ENCODE measurements at places on chromosomes 5 and 9.
A peak's percentile ranks its signal among the peaks of the same experiment; 100 is the strongest.

GRCh38 chr9:7976167-7976755 is 176.7 kb upstream of the DMAC1 start:
- DNase-seq = no peak

DNA sequence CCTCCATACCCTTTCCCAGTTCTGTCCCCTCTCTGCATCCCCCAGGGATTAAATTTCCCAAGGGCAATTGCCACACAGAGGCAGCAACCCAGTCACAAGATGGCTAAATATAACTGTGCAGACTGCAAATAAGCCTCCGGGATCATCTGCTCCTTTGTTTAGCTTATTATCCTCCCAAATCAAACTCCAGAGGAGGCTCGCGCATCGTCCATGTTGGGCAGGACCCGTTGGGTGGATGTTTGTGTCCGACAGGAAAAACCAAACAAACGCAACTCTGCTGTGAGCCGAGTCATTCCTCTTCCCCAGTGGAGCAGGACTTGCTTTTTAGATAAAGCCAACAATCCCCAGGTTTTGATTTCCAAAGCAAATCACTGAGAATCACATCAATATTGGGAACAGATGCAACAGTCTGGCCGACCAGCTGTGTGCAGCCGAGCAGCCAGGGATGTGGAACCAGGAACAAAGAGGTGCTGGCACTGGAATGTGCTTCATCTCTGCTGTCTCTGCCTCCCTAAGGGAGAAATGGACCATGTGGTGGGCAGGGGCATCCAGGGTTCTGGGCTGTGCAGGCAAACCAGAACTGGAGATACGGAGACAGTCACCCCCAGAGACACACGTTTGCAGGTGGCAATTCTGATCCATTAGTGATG is 89.8 kb downstream of the PTTG1 start:
- no peak for DNase-seq

DNA sequence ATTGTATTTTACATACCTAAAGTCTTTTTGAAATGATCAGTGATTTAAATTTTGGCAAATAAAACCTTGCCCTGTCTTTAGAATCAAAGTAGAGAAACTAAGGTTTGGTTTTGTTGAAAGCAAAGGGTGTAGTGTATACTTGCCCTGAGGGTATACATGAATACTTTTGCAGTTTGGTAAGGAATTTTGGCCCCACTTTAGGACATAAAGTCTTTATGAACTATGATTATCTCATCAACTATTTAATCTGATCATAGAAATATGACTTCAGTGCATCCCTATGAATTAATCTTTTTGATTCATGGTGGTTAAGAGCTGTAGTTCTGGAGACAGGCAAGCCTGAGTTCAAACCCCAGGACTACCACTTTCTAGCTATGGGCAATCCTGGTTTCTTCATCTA is 17.7 kb downstream of the RAD1 start:
- DNase-seq = no peak

GRCh38 chr9:112378328-112379176 is 1.4 kb upstream of the HSDL2 start:
- DNase-seq = no peak

- DNase-seq = no peak
Observed at GRCh38 chr5:88119535-88120125, 149.0 kb downstream of the TMEM161B start.

GRCh38 chr9:38079461-38080031 is 10.5 kb upstream of the SHB start:
- DNase-seq = no peak

DNA sequence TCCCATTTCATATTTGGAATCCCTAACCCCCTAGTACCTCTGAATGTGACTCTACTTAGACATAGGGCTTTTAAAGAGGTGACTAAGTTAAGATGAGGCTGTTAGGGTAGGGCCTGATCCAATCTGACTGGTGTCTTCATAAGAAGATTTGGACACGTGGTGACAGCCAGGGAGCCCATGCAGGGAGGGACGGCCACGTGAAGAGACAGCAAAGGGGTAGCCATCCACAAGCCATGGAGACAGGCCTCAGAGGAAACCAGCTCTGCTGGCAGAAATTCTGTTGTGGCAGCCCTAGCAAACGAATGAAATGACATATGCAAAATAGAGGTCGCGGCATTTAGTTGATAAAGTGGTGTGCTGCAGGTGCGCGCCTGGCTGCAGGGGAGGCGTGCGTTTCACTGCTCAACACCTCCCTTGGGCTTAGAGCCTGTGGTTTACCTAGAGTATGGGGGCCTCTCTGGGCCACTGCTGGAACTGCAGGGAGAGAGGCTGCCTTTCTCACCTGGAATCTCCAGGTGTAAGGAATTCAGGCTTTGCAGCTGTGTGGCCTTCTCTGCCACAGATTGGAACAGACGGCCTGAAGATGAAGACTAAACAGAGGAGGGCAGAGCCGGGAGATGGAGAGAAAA is 7.1 kb upstream of the AFAP1L1 start:
- DNase-seq = no peak

GRCh38 chr9:20805766-20806165 is 121.7 kb downstream of the FOCAD start:
- DNase-seq = no peak

DNA sequence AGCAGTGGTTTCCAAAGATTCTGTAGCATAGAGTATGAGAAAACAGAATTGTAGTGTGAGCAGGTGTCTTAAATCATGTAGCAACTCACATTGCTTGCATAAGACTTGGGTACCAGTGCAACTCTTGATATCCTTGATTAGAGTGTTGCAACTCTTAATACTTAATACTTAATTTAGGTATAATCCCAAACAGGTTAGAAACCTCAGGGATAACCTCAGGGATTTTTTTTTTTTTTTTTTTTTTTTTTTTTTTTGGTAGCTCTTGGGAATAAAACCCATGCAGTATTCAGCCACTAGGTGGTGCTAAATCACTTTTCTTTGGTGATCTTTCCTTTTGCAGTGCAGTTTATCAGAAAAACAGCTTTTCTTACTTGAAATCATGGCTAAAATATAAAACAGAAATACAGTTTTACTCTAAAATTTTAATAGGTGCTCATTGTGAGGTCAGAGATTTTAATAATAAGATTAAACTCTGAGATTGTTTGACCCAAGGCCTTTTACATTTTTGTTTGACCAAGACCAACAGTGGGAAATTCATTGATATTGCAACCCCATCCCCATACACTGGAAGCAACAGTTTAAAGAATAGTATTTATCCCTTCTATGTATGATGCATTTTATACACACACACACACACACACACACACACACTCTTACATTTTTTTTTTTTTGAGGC is 55.3 kb downstream of the ERAP1 start:
- no peak for DNase-seq

- DNase-seq = no peak
Observed at GRCh38 chr5:114312658-114313057, 49.2 kb upstream of the KCNN2 start.

DNA sequence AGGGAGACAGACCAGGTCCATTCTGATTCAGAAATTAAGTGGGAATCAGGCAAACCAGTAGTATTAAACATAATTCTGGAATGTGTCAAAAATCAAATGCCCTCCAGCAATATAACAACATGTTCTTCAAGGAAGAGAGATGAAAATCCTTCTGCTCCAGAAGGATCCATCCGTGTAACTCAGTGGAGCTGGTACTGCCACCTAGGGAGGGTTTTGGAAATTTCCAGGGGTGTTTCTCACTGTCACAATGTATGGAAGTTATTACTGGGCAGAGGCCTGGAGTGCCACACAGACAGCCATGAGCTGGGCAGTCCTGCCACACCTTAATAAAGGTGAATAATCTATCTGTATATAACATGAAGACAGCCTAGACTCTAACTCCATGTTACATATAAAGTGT is 87.5 kb downstream of the TTLL11 start:
- peak; percentile 36 for DNase-seq

GRCh38 chr5:151670083-151670686 is 16.5 kb downstream of the SPARC start:
- DNase-seq = no peak

GRCh38 chr9:116282597-116282996 is 129.0 kb downstream of the PAPPA start:
- DNase-seq = no peak

- no peak for DNase-seq
Observed at GRCh38 chr5:7330256-7330655, 65.7 kb upstream of the ADCY2 start.

DNA sequence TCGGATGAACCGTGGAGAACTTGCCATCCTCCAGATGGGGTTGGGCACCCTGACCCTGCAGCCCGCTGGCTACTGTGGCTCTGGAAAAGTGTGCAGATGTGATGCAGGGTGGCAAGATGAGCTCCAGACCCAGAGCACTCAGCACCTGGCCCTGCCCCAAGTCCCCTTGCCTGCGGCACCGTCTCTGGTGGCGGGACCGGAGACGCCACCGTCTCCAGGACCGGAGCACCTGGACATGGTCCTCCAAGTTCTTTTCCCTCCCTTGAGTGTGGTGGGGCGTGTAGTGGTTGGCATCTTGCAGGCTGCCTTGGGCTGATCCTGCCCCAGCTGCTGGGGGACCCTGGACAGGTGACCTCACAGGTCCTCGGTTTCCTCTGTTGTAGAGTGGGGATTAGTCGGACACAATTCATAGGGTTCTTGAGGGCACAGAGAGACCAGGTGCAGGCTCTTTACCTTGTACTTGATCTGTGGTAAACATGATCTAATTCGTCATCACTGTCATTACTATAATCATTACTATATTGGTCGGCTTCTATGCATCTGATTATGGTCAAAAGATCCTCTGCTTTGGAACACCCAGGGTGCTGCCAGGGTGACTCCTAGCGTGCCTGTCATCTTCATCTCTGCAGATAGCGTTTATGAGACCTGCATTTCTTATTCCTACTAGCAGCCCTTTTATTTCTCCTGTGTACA is 83.5 kb downstream of the COL5A1 start:
- DNase-seq = no peak

- no peak for DNase-seq
Observed at GRCh38 chr5:73496984-73497457, 1.2 kb upstream of the BTF3 start.

DNA sequence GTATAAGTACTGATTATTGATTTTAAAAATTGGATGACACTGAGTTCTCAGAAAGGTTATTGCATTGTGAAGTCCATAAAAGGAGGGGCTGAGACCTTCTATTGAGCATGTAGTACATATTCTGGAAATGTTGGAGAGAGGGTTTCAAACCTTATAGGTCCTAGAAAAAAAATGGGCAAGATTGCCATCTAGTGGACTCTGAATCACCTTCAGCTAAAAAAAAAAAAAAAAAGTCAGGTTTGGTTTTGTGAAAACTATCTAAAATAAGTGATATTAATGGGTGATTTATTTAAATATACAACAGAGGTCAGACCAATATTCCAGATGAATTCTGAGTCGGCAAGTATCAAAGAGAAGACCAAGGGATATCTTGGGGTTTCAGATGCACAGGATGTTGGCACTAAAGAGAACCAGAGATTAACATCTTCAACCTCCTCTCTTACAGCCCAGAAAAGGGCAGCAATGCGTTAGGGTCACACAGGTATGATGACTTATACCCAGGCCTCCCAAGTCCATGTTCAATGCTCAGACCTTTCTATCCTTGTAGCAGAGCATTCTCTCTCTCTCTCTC is 109.8 kb upstream of the NMUR2 start:
- DNase-seq = no peak

DNA sequence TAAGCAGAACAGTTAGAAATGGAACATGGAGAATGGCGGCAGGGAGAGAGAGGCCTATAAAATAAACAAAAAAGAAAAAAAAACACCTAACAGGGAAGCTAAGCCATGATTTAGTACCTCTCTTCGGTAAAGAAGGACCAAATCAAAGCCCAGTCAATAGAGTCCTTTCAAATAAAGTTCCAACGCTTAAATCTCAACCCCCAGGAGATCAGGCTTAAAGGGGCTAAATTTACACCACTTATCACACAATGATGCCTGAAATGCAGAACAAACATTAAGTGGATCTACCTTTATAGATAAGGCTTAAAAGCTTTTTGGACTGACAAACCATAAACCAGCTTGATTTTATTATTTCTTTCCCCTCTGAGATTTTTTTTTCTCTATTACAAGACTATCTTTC is 66.3 kb downstream of the PRELID2 start:
- no peak for DNase-seq

GRCh38 chr9:110157823-110158664 is 49.9 kb downstream of the C9orf152 start:
- no peak for DNase-seq

DNA sequence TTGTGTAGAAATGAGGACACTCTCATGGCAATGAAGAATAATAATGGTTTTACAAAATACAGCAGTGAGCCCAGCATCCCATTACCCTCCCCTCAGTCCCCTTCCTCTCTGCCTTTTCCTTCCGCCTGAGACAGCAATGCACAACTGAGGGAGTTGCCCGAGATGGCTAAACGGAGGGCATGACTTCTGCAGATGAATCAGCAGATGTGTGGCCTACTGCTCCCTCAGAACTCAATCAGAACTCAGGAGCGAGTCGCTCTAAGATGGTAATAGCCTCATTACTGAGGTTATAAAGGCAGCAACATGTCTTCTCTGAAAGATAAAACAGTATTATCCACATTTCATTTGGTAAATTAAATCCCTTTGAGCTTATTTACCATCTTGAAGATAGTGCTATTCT is 326.6 kb downstream of the ENC1 start:
- DNase-seq = no peak

DNA sequence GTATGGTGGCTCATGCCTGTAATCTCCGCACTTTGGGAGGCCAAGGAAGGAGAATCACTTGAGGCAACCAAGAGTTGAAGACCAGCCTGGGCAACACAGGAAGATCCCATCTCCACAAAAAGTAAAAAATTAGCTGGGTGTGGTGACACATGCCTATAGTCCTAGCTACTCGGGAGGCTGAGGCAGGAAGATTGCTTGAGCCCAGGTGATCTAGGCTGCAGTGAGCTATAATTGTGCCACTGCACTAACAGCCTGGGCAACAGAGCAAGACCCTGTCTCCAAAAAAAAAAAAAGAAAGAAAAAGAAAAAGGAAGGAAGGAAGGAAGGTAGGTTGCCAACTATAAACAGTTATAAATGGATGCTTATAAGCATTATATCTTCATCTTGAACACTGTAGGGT is 51.0 kb downstream of the RFX3 start:
- no peak for DNase-seq

DNA sequence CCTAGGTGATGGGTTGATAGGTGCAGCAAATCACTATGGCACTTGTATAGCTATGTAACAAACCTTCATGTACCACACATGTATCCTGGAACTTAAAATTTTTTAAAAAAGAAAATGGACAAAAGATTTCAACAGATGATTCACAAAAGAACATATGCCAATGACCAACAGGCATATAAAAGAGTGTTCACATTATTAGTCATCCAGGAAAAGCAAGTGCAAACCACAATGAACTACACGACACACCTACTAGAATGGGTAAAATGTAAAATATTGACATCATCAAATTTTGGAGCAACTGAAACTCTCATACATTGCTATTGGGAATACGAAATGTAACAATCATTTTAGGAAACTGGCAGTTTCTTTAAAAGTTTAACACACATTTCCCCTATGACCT is 109.9 kb downstream of the YIPF5 start:
- no peak for DNase-seq

DNA sequence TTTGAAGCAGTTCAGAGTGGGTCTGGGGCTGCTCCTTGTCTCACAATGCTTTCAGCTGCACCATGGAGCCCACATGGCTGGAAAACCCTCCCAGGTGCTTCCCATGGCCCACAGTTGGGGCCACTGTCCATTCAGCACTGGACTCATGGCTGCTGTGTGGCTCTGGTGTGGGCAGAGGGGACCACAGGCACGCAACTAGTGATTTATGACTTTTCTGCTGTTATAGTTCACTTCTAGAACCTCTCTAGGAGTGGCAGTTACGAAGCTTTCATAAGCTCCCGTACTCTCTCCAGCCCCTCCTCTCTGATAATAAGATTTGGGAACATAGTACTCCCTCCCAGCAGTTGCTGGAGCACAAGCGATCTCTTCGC is 29.0 kb downstream of the GLRA1 start:
- no peak for DNase-seq

Measured in right forelimb (tissue), 1 donor.